Tibial nerve (tissue), 4 donors: ENCODE measurements at places on chromosomes 2 and 18.

- no peak overlapping the region for H3K27ac ChIP-seq
- H3K4me1 ChIP-seq, result no peaks in the 10 kb centered on the region
- DNase-seq, result no peak
- no peaks in the 10 kb centered on the region for H3K27me3 ChIP-seq
- no peaks in the 10 kb centered on the region for H3K36me3 ChIP-seq
Measured at GRCh38 chr2:52805901-52806410, 961.6 kb upstream of the CHAC2 start.

DNA sequence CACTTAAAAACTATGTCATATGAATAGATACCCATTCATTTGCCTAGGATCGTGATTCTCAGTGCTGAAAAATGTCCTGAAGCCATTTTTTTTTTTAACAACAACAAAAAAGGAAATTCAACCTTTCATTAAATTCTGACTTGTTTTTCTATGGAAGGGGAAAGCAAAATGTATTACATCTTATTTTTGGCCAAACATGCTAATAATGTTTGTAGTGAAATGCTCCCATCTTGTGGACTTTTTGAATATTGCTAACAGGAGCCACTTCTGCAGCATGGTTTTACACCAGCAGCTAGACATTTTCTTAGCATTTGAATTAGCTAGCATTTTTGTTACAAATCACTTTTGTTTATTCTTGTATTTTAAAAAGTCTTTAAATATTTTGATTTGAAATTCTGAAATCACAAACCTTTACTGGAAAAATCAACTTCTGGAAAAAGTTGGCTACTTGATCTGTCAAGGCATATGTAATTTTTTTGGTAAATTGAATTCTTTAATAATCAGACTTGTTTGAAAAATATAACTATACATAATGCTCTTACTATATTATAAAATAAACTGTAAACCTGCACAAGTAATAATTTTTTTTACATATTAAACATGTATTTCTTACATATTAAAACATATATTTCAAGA, 75.8 kb downstream of the KIDINS220 start:
- no peak for DNase-seq
- no peak overlapping the region for H3K27ac ChIP-seq
- H3K4me1 ChIP-seq, result no peaks in the 10 kb centered on the region

DNA sequence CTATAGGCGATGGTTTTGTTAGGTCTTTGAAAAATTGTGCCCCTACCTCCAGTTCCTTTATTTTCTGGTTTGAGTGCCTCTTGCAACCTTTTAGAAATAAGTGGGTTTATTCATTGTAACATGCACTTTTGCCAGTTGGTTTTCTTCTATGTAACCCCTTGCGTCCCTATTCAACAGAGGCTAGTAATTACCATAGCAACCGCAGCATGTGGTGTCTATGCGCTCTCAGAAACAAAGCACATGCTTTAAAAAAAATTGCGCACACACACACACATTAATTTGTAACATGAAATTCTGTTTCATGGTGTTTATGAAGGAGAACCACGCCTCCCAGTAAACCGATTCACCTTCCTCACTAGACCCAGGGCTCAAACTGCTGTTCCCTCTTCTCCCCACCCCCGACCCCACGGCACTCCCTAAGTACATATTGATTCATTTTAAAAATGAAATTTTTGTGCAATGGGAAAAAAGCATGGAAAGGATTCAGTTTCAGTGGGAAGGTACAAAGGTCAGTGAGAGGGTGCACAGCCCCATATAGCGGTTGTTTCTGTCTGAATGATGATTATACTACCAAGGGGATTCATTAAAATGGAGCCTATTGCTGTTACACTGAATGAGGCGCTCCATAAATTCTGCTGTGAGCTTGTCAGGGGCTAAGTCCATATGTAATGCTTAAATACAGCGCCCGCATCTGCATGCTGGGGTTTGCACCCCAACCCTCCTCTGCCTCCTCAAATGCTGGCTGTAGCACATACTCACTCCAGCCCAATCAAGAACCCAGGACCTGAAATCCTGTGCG, 206.9 kb downstream of the ICOS start:
- no peak for DNase-seq
- no peaks in the 10 kb centered on the region for H3K27me3 ChIP-seq
- H3K36me3 ChIP-seq, result no peaks in the 10 kb centered on the region
- no peaks in the 10 kb centered on the region for H3K4me1 ChIP-seq
- no peak overlapping the region for H3K4me3 ChIP-seq

DNA sequence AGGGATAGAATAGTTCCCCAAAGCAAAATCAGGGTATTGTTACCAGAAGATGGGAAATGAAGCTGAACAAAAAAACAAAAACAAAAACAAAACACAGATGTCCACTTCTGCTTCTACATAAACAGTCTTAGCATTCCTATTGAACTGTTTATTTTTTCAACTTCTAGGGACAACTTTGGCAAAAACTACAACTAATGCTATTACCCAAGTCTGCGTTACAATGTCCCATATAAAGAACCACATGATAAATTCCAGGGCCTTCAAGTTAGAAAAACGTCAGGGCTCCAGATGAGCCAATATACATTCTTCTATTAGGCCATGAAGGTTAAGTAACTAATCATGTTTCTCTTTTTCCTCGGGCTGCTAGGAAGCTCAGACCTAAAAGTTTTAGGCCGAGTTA, 16.9 kb downstream of the PID1 start:
- H3K27me3 ChIP-seq, result no peaks in the 10 kb centered on the region
- H3K27ac ChIP-seq, result no peak overlapping the region
- no peak for DNase-seq
- peaks cover 15% of the 10 kb centered on the region for H3K4me1 ChIP-seq
- no peak overlapping the region for H3K4me3 ChIP-seq

- DNase-seq, result no peak
- no peaks in the 10 kb centered on the region for H3K27me3 ChIP-seq
- no peak overlapping the region for H3K27ac ChIP-seq
Measured at GRCh38 chr2:239509373-239510143, 108.7 kb upstream of the HDAC4 start.

GRCh38 chr2:172894689-172895387, 159.2 kb downstream of the RAPGEF4 start:
- DNase-seq, result no peak
- no peaks in the 10 kb centered on the region for H3K36me3 ChIP-seq
- H3K4me3 ChIP-seq, result no peak overlapping the region
- no peak overlapping the region for H3K27ac ChIP-seq
- H3K4me1 ChIP-seq, result no peaks in the 10 kb centered on the region
- no peaks in the 10 kb centered on the region for H3K27me3 ChIP-seq

DNA sequence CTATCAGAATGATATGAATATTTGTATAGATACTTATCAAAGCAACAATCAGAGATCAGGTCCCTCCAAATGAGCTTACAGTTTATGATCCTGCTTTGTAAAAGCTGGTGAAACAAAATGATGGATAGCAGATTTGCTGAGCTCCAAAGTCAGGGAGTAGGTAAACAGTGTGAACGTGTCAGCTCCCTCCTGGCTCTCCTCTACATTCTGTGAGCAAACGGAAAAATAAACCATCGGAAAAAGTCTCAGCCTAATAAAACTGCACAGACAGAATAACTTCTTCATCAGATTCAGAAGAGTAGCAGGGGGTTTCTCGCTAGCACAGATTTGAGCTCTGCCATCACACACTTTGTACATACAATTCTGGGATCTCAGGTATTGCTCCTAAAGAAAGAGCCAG, 51.3 kb downstream of the BCL11A start:
- H3K4me1 ChIP-seq, result no peaks in the 10 kb centered on the region
- no peaks in the 10 kb centered on the region for H3K36me3 ChIP-seq
- no peaks in the 10 kb centered on the region for H3K27me3 ChIP-seq
- H3K27ac ChIP-seq, result no peak overlapping the region
- H3K4me3 ChIP-seq, result no peak overlapping the region
- DNase-seq, result no peak

DNA sequence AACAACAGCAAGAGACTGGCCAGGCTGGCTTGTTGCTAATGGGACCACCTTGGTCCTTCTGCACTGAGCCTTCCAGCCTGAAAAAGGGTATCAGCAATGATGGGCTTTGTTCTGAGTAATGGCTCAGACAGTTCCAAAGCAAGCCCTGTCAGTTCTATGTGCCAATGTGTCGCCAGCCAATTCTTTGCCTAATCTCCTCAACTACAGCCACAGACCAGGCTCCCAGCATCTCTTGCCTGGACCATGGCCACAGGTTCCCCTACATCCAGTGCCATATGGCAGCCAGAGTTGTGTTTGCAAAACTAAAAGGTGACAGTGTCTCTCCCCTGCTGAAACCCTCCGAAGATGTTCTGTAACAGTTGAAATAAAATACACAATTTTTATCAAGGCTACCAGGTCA, 61.5 kb upstream of the TMEM177 start:
- no peaks in the 10 kb centered on the region for H3K4me1 ChIP-seq
- no peak overlapping the region for H3K27ac ChIP-seq
- H3K4me3 ChIP-seq, result no peak overlapping the region
- no peaks in the 10 kb centered on the region for H3K36me3 ChIP-seq
- no peaks in the 10 kb centered on the region for H3K27me3 ChIP-seq

DNA sequence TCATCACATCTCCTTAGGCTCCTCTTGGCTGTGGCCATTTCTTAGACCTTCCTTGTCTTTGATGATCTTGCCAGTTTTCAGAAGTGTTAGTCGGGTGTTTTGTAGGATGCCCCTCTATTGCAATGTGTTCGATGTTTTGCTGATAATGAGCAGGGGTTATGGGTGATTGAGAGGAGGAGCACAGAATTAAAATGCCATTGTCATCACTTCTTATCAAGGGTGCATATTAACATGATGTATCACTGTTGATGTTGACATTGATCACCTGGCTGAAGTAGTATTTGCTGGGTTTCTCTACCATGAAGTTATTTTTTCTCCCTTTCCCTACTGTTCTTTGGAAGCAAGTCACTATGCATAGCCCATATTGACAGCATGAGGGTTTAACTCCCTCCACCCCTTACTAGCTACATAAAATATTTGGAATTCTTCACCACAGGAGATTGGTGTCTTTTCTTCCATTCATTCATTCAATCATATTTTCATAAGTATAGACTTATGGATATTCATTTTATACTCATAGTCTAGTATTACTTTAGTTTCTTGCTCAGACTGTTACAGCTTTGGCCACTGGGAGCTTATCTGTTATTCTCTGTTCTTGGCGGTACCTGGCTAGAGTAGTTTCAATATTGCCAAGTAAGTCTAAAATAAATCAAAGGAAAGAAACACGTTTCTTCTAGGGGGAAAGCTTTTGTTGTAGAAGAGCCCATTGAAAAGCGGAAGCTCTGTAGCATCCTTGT, 54.5 kb upstream of the TMEM87B start:
- peaks cover 4% of the 10 kb centered on the region for H3K4me1 ChIP-seq
- DNase-seq, result no peak
- no peak overlapping the region for H3K4me3 ChIP-seq

GRCh38 chr2:205451901-205452512, 230.3 kb upstream of the NRP2 start:
- no peak for DNase-seq
- no peak overlapping the region for H3K27ac ChIP-seq
- H3K4me3 ChIP-seq, result no peak overlapping the region

GRCh38 chr2:24076849-24077534, 866 bp upstream of the SF3B6 start:
- H3K4me1 ChIP-seq, result peaks cover 6% of the 10 kb centered on the region
- DNase-seq, result no peak
- H3K27me3 ChIP-seq, result no peaks in the 10 kb centered on the region
- H3K36me3 ChIP-seq, result no peaks in the 10 kb centered on the region

- H3K27ac ChIP-seq, result no peak overlapping the region
- no peaks in the 10 kb centered on the region for H3K36me3 ChIP-seq
- no peaks in the 10 kb centered on the region for H3K27me3 ChIP-seq
- no peaks in the 10 kb centered on the region for H3K4me1 ChIP-seq
- no peak for DNase-seq
- H3K4me3 ChIP-seq, result no peak overlapping the region
Measured at GRCh38 chr2:101114268-101114783, 36.9 kb downstream of the TBC1D8 start.

DNA sequence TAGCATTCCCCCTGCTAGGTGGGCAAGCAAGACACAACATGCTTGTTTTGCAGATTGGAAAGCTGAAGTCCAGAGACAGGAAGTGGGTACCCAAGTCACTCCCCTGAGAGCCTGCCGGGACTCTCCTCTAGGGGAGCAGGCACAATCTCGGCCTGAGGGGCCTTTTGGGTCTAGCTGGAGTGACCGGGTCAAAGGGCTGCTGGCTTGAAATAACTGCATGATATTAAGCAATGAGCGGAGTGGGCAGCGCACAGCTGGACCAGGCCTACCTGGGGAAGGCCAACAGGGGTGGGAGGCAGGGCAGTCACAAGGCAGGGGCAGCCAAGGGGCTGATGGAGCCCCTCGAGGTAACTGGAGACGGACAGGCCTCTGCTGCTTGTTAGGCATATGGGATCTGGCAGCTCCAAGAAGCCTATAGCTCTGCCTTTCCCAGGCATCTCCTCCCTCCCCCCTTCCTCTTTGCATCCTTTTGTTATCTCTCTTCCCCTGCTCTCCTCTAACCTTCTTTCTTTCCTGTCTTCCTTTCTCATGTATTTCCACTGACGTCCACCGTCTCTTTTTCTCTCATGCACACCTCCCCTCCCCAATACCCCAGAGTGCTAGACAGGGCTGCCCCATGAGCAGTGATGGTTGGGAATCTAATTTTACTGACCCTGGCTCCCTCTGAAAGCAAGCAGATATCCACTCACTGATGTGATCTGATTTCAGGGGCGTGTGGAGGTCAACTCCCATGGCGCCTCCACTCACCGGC, 237.5 kb downstream of the LOXHD1 start:
- no peaks in the 10 kb centered on the region for H3K4me1 ChIP-seq
- H3K27ac ChIP-seq, result no peak overlapping the region
- no peak for DNase-seq
- no peaks in the 10 kb centered on the region for H3K27me3 ChIP-seq
- H3K4me3 ChIP-seq, result no peak overlapping the region

GRCh38 chr18:7336623-7337022, 105.7 kb downstream of the LRRC30 start:
- DNase-seq, result no peak
- H3K27me3 ChIP-seq, result no peaks in the 10 kb centered on the region
- H3K4me1 ChIP-seq, result no peaks in the 10 kb centered on the region

DNA sequence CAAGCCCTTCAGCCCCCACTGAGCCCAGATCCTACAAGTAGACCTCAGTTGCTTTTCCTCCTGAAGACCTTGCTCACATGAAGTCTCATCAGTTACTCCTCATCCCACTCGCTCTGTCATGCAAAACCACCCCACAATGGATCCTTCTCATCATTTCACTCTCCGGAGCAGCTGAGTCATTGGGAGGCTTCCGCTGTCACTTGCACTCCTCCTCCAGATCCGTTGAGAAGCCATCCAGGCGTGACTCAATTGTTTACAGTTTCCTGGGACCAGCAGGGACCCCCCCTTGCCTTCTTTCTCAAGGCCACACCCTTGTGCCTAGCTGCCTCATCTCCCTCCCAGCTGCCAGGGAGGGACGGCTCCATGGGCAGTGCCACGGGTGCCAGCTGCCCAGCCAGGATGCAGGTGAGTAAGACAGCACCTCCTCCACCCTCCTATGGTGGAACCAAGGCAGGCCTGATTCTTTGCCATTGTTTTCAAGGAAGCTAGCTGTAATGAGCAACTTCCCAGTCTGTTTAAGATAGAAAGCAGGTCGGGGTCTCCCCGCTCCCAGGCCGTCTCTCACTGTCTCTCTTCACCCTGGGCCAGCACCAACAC, 16.3 kb downstream of the GPR55 start:
- H3K4me3 ChIP-seq, result no peak overlapping the region
- no peaks in the 10 kb centered on the region for H3K4me1 ChIP-seq
- no peaks in the 10 kb centered on the region for H3K36me3 ChIP-seq
- H3K27me3 ChIP-seq, result no peaks in the 10 kb centered on the region
